ENCODE measurements at places on chromosomes 1 and 21.
A peak's percentile ranks its signal among the peaks of the same experiment; 100 is the strongest.

GRCh38 chr1:78491451-78492071 is 787 bp downstream of the PTGFR start:
- H3K27ac ChIP-seq: no peak overlapping the region
- peaks cover 21% of the 10 kb centered on the region for H3K27me3 ChIP-seq
- no peaks in the 10 kb centered on the region for H3K36me3 ChIP-seq
- no peak for DNase-seq
- peaks cover 8% of the 10 kb centered on the region for H3K4me1 ChIP-seq
- H3K4me3 ChIP-seq: peak overlapping the region; percentile 24

GRCh38 chr1:9150582-9151327 is 21.9 kb upstream of the GPR157 start:
- no peak overlapping the region for H3K4me3 ChIP-seq
- DNase-seq: no peak
- H3K27me3 ChIP-seq: no peaks in the 10 kb centered on the region
- no peaks in the 10 kb centered on the region for H3K4me1 ChIP-seq
- H3K36me3 ChIP-seq: no peaks in the 10 kb centered on the region

- H3K27ac ChIP-seq: no peak overlapping the region
- DNase-seq: no peak
- H3K27me3 ChIP-seq: no peaks in the 10 kb centered on the region
- no peak overlapping the region for H3K4me3 ChIP-seq
- no peaks in the 10 kb centered on the region for H3K36me3 ChIP-seq
Observed at GRCh38 chr1:218658269-218658668, 313.1 kb downstream of the TGFB2 start.

DNA sequence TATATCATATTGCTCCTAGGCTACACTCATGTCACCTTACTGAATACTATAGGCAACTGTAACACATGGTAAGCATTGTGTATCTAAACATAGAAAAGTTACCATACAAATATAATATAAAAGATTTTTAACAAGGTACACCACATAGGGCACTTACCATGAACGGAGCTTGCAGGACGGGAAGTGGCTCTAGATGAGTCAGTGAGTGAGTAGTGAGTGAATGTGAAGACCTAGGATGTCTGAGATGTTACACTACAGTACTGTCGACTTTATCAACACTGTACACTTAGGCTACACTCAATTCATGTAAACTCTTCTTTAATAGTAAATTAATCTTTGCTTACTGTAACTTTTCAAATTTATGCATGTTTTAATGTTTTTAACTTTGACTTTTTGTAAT is 81.0 kb upstream of the PLD5 start:
- H3K4me1 ChIP-seq: no peaks in the 10 kb centered on the region
- no peak overlapping the region for H3K27ac ChIP-seq
- DNase-seq: no peak
- H3K4me3 ChIP-seq: no peak overlapping the region
- H3K27me3 ChIP-seq: no peaks in the 10 kb centered on the region

GRCh38 chr1:35650416-35650815 is 9.1 kb upstream of the PSMB2 start:
- no peak for DNase-seq
- no peak overlapping the region for H3K4me3 ChIP-seq
- H3K27me3 ChIP-seq: peaks cover 10% of the 10 kb centered on the region

DNA sequence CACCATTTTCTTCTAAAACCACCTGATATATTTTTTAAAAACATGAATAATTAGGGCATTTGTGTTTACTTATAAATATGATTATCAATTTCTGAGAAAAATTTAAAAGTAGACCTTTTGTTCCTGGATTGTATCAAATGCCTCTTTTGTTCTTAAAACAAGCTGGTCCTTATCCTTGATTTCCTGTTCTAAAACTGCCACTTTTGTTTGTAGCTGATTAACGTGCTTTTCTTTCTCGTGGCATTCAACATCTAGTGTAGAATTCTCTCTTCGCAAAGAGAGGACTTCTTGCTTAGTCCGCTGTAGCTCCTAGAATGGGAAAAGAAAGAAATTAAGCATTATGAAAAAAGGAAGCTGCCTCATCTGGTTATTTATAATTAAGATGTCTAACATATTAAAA is 25.0 kb downstream of the SASS6 start:
- H3K27me3 ChIP-seq: no peaks in the 10 kb centered on the region
- H3K36me3 ChIP-seq: peaks cover 40% of the 10 kb centered on the region
- DNase-seq: no peak
- no peak overlapping the region for H3K27ac ChIP-seq
- no peak overlapping the region for H3K4me3 ChIP-seq

DNA sequence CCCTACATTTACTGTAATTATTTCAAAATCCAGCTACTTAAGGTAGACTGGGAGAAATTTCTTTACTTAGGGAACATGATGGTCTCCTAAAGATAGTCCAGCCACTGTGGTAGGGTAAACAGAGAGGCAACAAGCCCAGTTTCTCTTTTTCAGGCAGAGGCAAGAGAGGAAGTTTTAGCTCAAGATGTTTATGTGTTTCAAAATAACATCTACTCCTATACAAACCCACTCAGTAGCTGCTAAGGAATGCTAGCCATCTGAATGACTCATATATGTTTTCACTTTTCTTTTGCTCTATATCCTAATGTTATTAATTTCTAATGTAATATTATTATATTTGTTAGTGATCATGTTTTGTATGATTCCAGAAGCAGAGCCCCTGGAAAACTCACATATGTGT is 856.6 kb downstream of the PLA2G4A start:
- H3K27ac ChIP-seq: no peak overlapping the region
- H3K4me1 ChIP-seq: no peaks in the 10 kb centered on the region
- H3K4me3 ChIP-seq: no peak overlapping the region

DNA sequence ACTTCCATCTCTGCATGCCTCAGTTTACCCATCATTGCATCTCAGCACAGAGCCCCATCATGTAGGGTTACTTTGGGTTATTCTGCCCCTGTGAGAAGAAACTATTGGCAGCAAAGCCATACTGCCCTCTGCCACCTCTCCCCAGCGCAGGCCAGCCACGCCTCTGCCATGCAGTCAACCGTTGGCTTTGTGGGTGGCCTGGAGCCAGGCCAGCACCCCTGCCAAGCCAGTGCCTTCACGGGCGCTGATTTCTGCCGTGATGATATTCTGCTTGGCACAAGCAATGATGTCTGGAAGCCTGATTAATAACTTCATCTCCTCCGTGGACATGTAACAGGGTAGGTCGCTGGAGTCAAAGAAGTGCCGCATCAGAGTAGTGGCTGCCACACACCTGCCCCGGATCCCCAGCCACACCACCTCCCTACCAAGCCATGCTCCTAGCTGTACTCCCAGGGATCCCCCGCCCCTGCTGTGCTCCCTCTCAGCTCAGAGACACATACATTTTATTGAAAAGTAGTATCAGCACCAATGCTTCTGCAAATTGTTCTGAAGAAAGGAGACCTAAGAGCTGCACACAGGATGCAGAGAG is 15.0 kb upstream of the CEP85 start:
- H3K4me1 ChIP-seq: no peaks in the 10 kb centered on the region
- H3K27me3 ChIP-seq: peaks cover 2% of the 10 kb centered on the region
- H3K36me3 ChIP-seq: no peaks in the 10 kb centered on the region
- H3K27ac ChIP-seq: no peak overlapping the region
- H3K4me3 ChIP-seq: no peak overlapping the region

DNA sequence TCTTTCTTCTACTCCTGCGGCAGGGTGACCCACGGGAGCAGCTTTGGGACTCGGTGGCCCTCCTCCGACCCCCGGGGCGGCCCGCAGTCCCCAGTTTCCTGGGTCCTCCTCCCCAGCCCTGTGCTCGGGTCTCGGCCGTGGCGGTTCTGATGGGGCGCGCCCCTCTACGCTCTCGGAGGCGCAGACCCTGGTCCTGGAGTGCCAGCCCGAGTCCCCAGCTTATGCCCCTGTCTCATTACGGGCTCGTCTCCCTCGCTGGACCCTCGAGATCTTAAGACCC is 430 bp downstream of the BTG2 start:
- H3K4me1 ChIP-seq: peaks cover 63% of the 10 kb centered on the region
- no peak for DNase-seq
- peak overlapping the region; percentile 81 for H3K4me3 ChIP-seq
- H3K27me3 ChIP-seq: no peaks in the 10 kb centered on the region

DNA sequence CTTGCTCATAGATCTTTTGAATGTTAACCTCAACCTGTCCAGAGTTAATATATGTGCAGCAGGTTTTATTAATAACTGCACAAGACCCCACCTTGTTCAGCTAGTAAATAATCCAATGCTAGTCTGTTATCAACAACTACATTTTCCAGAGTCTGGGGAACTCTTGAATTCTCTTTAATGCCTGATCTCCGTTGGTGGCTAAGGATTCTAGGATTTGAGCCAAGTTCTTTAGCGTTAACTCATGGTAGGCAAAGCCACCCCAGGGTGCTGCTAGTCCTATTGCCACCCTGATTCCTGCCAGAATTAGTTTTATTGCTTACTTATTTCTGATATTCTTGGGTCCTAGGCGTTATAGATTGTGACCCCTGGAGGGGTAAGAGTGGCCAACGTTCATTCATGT is 12.8 kb downstream of the BACE2 start:
- no peaks in the 10 kb centered on the region for H3K27me3 ChIP-seq
- DNase-seq: no peak
- H3K4me3 ChIP-seq: no peak overlapping the region
- no peak overlapping the region for H3K27ac ChIP-seq

- no peaks in the 10 kb centered on the region for H3K36me3 ChIP-seq
- H3K4me1 ChIP-seq: no peaks in the 10 kb centered on the region
- no peak for DNase-seq
- no peaks in the 10 kb centered on the region for H3K27me3 ChIP-seq
- H3K4me3 ChIP-seq: no peak overlapping the region
Observed at GRCh38 chr1:154775621-154776605, 94.2 kb downstream of the KCNN3 start.

DNA sequence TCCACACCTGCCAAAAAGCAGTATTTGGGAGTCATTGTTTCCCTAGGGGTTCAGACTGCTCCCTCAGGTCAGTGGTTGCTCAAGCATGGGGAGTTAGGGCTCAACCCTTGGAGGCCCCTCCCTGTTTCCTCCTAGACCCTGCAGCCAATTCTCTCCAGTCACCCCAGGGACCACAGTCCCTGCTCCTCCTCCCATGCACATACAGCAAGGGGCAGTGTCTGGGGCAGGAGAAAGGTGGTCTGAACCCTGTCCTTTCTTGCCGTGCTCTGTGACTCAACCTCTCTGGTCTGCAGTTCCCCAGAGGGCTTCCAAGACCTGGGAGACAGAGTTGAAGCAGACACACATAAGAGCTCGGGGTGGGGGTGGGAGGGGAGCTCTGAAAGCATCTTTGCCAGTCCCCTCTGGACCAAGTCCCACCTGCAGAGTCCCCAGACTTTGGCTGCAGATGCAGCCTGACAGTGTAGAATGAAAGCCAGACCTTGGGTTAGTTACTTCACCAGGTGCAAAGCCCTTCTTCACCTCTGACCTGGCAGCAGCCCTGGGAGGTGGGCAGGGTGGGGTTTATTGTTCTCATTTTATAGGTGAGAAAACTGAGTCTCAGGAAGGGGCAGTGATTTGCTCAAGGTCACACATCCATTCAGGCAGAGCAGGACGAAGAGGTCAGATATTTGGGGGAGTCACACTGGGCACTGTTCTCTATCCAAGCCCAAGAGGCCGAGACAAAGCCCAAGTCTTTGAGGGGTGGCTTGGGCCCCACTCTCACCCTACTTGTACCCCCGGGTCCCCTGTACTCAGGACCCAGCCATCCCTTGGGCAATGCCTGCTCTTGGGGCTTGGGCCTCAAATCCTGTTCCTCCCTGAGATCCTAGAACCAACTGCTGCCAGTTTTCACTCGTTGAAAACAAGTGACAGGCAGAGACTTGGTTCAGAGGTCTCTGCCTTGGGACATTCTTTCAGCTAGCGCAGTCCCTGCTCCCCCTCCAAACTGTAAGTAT is 748 bp downstream of the PDZK1IP1 start:
- no peak overlapping the region for H3K27ac ChIP-seq
- no peaks in the 10 kb centered on the region for H3K27me3 ChIP-seq

DNA sequence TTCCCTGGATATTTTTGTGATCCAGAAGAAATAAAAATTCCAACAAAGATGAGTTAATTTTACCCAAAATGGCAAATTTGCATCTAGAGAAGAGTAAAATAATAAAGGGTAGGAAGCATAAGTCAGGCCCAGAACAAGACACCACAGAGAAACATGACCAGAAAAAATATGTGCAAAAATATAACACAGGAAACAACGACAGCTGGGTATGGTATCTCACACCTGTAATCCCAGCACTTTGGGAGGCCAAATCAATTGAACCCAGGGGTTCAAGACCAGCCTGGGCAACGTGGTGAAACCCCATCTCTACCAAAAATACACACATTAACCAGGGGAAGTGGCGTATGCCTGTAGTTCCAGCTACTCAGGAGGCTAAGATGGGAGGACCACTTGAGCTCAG is 39.7 kb upstream of the SDC3 start:
- no peak overlapping the region for H3K27ac ChIP-seq
- H3K27me3 ChIP-seq: no peaks in the 10 kb centered on the region
- peaks cover 83% of the 10 kb centered on the region for H3K36me3 ChIP-seq
- DNase-seq: no peak
- no peaks in the 10 kb centered on the region for H3K4me1 ChIP-seq

DNA sequence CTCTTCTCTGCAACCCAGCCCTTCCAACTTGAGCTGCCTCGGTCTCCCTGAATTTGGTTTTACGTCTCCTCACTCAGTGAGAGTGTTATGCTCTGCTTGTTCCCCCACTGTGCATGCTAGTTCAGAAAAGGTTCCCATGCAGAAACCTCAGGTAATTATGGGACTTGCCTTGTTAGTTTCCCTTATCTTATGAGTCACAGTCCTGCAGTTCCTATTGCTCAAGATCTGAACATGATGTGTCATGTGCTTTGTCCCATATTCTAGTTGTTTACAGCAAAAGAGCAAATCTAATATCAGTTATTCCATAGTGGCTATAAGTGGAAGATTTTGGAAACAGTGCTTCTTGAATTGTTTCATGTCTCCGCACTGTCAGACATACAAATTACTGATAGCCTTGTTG is 74.4 kb downstream of the DUSP10 start:
- peak; percentile 86 for DNase-seq
- no peak overlapping the region for H3K4me3 ChIP-seq
- no peak overlapping the region for H3K27ac ChIP-seq
- peaks cover 11% of the 10 kb centered on the region for H3K4me1 ChIP-seq
- no peaks in the 10 kb centered on the region for H3K27me3 ChIP-seq
- no peaks in the 10 kb centered on the region for H3K36me3 ChIP-seq
